ENCODE measurements at places on chromosomes 12 and 14.

DNA sequence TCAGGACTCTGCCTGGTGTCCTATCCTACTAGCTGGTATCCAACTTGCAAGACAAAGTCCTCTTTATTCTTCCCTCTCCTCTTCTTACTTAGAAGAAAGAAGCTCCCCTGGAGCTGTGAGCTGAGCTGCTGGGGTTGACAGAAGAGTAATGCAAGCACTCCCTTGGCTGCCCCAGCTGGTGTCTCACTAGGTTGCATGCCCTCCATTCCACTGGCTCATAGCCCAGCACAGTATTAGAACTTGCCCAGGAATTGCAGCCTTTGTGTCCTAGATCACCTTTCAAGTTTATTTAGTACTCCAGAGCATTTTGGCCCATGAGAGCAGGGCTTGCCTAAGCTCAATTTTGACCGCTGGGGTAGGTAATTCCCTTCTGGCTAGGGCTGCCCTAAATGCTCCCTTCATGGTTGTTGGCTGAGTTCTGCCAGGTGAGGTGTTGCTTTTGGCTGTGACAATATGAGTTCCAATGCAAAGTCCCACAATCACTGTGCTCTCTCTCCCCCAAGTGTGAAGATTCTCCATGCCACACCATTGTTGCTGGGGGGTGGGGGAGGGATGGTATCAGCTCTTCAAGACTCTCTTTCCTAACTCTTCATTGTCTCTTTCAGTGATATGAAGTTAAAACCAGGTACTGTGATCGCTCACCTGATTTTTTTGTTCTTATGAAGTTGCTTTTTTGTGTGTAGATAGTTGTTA is 317.4 kb upstream of the DDHD1 start:
- DNase-seq: no peak

DNA sequence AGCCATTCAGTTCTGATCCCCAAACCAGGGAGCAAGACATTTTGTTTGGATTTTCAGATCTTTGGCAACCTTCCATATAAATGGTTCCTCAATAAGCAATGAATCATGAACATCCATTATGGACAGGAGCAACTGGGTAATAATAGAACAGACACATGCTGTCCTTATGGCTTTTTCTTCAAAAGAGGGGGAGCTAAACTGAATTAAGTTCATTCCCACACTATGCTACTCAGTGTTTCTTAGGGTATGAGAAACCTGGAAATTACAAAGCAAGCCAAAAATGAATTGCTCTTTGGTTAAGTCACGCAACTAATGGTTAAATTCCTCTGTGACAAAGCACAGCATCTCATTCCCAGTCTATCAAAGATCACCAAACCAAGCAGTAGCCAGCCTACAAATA is 51.0 kb downstream of the PTGER2 start:
- no peak for DNase-seq

DNA sequence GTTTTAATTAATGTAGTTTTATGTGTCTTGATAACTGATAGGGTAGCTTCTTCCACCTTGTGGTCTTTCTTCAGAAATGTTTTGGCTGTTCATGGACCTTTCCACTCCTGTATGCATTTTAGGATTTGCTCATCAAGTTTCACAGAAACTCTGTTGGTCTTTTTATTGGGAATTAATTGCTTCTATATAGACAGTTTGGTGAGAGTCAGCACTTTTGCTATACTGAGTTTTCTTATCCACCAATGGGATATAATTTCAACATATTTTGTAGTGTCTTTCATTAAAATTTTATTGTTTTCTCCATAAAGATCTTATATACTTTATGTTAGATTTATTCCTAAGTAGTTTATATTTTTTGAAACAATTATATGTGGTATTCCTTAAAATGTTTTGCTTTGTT is 7.8 kb downstream of the GOLGA5 start:
- no peak for DNase-seq

- peak; percentile 70 for DNase-seq
These were observed 21.2 kb downstream of the ASB2 start for GRCh38 chr14:93954900-93955849.

DNA sequence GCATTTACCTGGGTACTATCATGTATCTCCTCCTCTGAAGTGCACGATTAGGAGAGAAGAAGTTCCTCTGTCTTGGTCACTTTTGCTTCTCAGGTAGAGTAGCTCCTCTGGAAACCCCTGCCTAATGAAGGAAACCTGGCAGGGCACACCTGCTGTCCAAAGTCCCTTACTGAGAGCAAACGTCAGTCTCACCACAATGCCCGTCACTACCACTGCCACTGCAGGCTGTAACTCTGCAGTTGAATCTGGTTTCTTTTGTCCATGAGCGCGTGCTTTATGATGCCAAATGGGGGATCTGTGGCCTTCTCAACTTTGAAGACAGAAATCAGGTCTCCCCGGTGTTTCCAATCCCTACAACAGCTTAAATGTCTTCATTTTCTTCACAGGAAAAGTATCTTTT is 1068.6 kb downstream of the BCL11B start:
- DNase-seq: no peak

DNA sequence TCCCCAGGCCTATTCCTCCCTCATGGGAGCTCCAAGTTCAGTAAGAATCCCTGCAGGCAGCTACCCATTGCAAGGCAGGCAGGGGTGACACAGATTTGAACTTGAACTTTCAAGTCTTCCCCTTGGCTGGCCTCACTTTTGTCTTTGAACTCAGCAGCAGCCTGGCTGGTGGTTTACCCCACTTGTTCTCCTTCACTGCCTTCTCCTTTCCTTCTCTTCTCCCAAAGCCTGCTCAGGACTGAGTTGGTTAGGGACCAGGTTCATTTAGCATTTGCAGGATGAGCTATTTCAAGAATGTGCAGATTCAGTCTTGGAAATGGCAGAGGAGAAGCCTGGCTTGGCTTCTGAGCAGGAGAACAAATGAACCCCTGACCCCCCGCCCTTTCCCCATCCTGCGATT is 67.7 kb upstream of the TBX3 start:
- no peak for DNase-seq

GRCh38 chr14:77791225-77791600 is 8.7 kb upstream of the ADCK1 start:
- DNase-seq: no peak

- DNase-seq: no peak
These were observed 159.5 kb upstream of the GRIP1 start for GRCh38 chr12:66838366-66838765.

GRCh38 chr14:76918782-76919394 is 92.7 kb downstream of the LRRC74A start:
- no peak for DNase-seq

DNA sequence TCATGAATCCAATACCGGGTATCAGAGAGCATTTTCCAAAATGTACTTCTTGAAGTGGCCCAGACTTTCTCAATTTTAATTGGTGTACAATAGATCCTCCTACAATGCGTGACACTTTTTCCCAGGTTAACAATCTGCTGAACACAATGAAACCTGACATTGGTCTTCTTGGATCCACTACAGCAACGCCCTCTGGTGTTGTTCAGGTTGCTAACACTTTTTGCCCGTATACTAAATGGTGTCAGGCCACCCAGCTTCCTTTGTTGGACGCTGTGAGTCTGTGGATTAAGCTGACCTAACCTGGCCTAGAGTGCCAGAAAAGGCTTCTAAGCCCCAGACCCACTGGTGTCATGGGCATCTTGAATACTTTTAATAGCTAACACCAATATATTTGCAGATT is 89.2 kb downstream of the KCNK10 start:
- peak; percentile 3 for DNase-seq

- DNase-seq: no peak
These were observed 113.5 kb upstream of the PCED1B start for GRCh38 chr12:46965880-46966279.

DNA sequence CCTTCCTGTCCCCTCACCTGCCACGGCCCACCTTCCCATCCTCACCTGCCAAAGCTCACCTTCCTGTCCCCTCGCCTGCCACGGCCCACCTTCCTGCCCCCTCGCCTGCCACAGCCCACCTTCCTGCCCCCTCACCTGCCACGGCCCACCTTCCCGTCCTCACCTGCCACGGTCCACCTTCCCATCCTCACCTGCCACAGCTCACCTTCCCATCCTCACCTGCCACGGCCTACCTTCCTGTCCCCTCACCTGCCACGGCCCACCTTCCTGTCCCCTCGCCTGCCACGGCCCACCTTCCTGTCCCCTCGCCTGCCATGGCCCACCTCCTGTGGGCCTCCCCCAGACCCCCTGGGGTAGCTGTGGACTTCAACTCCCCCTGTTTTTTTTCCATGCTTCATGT is 48.8 kb upstream of the GPR68 start:
- DNase-seq: no peak

GRCh38 chr12:89189448-89189847 is 162.9 kb downstream of the DUSP6 start:
- DNase-seq: no peak

- DNase-seq: peak; percentile 57
These were observed 19.6 kb downstream of the MORN3 start for GRCh38 chr12:121649819-121650353.

DNA sequence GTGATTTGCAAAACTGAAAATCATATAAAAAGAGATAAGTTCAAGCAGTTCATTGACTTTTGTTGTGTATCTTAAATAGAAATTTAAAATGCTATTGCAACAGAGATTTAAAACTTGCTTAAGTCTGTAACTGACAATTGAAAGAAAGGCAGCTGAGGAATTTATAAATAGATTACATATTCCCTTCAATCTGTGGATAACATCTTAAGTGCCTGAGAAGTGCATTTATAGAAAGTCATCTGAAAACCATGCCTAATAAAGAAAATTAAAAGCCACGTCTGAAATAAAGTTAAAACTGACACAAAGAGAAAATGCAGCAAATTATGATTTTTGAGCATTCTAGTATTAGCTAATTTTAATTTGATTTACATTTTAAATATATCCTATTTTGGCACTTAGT is 479.8 kb downstream of the MDGA2 start:
- no peak for DNase-seq

- DNase-seq: no peak
These were observed 16.6 kb upstream of the ACTN1 start for GRCh38 chr14:68995731-68996130.

DNA sequence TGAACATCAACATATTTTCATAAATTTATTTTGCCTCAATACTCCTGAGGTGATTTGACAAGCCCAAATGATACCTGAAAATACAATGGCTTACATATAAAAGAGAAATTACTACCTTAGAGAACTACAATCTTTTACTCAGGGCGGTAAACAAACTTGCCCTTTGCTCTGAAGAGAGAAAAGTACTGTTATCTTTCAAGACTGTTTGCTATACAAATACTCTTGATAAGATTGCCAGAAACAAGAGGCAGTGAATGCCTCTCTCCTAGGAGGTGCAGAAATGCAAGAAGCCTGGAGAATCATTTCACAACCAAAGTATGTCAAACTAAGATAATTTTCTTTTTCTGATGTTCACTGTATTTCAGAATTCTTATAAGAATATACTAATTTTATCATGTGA is 160.3 kb downstream of the ALX1 start:
- DNase-seq: no peak

DNA sequence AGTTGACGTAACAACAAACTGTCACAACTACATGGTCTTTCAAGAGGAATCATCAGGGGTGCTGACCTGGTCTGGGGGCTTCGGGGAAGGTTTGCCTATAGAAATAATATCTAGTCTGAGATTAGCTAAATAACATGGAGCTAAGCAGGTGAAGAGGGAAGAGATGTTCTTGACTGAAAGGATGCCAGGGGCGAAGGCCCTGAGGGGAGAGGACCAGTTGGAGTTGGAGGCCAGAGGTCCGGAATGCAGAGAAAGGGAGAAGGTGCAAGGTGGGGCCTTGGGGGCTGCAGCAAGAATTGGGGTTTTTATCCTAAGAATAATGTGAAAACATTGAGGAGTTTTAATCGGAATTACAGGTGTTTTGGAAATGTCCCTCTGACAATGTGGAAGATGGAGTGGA is 68.5 kb upstream of the RIC8B start:
- no peak for DNase-seq

GRCh38 chr12:63928305-63928704 is 83.8 kb downstream of the SRGAP1 start:
- DNase-seq: no peak

GRCh38 chr12:110531741-110532333 is 29.7 kb downstream of the RAD9B start:
- DNase-seq: no peak

GRCh38 chr14:66482873-66483272 is 3.3 kb upstream of the CCDC196 start:
- DNase-seq: no peak

- DNase-seq: no peak
These were observed 8.0 kb upstream of the ZDHHC17 start for GRCh38 chr12:76755829-76756379.

GRCh38 chr12:99553461-99553860 is 94.1 kb upstream of the GARIN6 start:
- no peak for DNase-seq

- no peak for DNase-seq
These were observed at the start of gene SLC24A4 for GRCh38 chr14:92323011-92323915. SLC24A4 (plus strand) TSS chr14:92323165; CDS start chr14:92323831, 666 bp downstream.

GRCh38 chr12:117061555-117062079 is 37.6 kb downstream of the TESC start:
- DNase-seq: no peak
